ENCODE measurements at places on chromosomes 2 and 18.

GRCh38 chr18:59918320-59918755 lies 18.5 kb downstream of the PMAIP1 start:
- DNase-seq = no peak

- DNase-seq = peak; percentile 41
Measured at GRCh38 chr2:240060977-240061591, 7.8 kb upstream of the OR6B3 start.

- DNase-seq = no peak
Measured at GRCh38 chr2:220887271-220887870, 684.7 kb downstream of the EPHA4 start.

GRCh38 chr2:14385043-14385442 lies 247.5 kb upstream of the LRATD1 start:
- no peak for DNase-seq

- DNase-seq = no peak
Measured at GRCh38 chr18:10401930-10402329, 52.5 kb upstream of the APCDD1 start.

DNA sequence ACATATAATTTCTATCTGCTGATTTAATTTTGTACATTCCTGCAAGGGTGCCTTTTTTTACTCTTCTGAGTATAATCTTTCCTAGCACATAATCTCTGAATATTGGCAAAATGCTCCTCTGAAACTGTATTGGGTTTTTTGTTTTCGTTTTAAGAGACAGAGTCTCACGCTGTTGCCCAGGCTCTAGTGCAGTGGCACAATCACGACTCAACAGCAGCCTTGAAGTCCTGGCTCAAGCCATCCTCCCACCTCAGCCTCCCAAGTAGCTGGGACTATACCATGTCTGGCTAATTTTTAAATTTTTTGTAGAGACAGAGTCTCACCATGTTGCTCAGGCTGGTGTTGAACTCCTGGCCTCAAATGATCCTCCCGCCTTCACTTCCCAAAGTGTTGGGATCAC lies 104.9 kb downstream of the SPTBN1 start:
- DNase-seq = no peak
